CD4-positive, alpha-beta T cell treated with Interleukin-1 beta for 1 hour (primary cell): ENCODE measurements at places on chromosomes 11 and 22.

DNA sequence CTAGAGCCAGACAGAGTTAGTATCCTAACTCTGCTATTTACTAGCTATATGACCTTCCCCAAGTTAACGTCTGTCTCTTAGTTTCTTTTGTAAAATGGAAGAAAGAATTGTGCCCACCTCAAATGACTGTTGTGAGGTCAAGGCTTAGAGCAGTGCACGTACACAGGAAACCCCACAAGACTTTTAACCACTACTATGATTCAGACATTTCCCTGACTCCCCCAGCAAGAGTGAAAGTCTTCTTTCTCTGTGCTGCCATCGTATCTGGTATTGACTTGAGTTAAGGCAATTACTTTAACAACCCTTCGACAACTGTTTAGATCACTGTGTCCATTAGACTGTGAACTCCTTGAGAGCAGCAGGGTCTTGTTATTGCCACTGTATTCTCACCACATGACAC is 2.6 kb upstream of the OR52W1 start:
- no peak for DNase-seq

DNA sequence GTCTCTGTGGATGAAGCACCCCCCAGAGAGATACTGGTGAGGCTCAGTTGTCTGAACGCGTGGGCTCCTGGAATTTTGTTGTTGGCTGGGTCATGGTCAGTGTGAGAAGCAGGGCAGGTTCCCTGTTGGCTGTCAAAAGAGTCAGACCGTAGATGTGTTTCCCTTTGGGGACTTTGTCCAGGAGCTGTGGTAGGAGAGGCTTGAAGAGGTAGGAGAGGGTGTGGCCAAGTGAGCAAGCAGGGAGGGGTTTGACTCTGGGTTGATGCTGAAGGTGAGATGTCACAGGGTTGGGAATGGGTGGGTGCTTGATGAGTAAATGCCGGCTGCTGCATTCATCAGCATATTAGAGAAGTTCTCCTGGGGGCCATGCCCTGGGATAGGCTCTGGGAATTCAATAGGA is 803.2 kb downstream of the TBC1D22A start:
- no peak for DNase-seq

GRCh38 chr11:124202951-124203350 is 19.8 kb downstream of the OR10D3 start:
- DNase-seq, result no peak

DNA sequence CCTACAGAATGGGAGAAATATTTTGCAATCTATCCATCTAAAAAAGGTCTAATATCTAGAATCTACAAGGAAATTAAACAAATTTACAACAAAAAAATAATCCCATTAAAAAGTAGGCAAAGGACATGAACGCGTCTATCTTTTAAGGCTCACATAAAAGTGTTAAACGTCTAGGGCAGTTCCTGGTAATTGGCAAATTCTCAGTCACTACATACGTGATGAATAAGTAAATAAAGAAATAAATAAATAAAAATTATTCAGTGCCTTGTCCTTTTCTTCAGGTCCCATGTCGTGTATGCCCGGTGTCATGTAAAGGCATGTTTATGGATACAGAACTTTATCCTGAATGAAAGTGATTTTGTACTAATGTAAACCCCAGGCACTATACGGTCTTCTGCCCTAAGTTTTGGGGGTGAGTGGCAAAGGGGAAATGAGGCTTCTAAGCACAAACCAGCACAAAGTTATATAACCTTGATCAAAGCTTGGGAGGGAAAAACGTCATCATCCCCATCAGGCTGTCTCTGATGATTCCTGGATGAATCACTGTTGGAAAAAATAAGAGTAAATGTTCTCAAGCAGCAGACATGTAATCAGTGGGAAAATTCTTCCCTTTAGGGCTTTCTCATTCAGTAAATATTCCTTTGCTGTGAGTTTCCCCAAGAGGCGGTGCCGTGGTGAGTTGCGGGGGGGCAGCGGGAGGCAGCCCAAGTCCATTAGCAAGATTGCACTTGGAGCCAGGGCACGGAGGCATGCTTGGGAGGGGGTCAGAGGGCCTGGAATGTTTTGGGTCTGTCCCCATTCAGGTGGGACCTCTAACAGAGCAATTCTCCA is 30.4 kb upstream of the MICAL2 start:
- DNase-seq, result no peak

DNA sequence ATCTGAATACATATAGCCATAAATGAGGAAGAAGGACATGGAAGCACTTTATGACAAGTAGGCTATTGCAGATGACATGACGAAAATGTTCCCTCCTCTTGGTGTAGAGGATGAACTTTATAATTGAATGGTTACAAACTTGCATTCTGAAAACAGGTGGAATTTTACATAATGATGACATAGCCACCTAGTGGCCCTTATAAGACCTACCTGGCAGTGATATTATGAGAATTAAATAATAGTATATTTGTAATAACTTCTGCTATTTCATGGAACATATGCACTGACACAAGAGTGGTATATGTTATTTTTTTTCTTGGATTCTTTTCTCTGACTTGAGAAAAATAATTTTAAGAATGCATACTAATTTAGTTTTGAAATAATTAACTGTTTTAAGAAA is 22.9 kb downstream of the TRIM22 start:
- DNase-seq, result peak; percentile 16
